ENCODE measurements at places on chromosomes 2 and 18.

- DNase-seq: no peak
Measured at GRCh38 chr2:133169274-133169912, 398.9 kb downstream of the NCKAP5 start.

GRCh38 chr2:17442334-17442733 lies 75.9 kb downstream of the RAD51AP2 start:
- DNase-seq: no peak

DNA sequence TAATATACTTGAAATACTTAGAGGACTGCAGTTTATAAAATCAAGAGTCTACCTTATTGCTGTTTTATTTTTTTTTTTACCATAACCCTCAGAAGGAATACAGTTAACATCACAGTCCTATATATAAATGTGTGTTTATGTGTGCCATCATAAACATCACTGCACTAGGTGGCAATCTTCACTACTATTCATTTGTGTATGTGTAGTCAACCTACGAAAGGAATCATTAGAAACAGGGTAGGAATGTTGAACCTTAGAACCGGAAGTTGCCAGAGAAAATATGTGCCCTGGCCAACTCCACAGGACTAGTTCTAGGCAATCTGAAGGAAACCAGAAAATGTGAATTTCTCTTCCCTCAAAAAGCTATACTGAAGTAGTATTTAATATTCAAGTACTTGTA lies 3.4 kb downstream of the GEN1 start:
- DNase-seq: no peak

DNA sequence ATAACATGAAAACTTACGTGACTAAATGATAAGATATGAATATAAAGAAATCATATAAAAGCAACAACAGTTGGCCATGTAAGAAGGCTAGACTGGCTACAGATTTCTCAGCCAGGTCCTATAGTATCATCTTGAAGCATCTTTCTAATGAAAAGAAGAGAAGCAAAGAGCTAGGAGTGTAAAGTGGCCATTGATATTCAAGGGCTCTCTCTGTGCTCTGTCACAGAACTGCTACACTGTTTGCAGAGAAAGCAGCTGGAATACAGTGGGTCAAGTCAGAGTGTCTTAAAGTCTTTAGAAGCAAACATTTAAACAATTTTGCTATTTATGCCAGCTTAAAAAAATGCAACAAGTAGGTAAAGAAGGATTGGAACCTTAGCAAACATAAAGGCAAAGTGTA lies 118.8 kb downstream of the SCN9A start:
- no peak for DNase-seq

- DNase-seq: no peak
Measured at GRCh38 chr2:134161170-134161547, 92.7 kb upstream of the MGAT5 start.
